Activated naive CD4-positive, alpha-beta T cell treated with Interleukin-2 at 50 U/mL for 16 hours (primary cell): ENCODE measurements at places on chromosomes 6 and 20.

- no peak for DNase-seq
Measured at GRCh38 chr6:142695016-142695415, 250.0 kb downstream of the HIVEP2 start.

DNA sequence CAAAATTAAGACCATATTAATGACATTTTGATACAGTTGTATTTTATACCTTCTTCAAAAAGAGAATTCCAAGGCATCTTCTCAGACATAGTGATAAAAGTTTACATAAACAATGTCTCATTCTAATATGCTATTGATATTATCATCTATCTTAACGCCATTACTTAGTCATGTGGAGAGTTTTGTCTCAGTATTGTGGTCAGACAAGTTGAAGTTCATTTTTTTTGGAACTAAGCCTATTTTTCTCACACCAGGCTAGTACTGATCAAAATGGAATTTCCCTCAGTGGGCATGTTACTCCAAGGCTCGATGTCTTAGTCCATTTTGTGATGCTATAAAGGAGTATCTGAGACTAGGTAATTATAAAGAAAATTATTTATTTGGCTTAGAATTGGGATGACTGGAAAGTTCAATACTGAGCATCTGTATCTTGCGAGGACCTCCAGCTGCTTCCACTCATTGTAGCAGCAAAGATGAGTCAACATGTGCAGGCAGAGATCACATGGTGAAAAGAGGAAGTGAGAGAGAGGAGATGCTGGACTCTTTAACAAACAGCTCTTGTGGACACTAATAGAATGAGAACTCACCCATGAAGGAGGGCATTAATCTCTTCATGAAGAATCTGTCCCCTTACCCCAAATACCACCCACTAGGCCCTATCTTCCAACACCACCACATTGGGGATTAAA lies 825.5 kb upstream of the MANEA start:
- no peak for DNase-seq

DNA sequence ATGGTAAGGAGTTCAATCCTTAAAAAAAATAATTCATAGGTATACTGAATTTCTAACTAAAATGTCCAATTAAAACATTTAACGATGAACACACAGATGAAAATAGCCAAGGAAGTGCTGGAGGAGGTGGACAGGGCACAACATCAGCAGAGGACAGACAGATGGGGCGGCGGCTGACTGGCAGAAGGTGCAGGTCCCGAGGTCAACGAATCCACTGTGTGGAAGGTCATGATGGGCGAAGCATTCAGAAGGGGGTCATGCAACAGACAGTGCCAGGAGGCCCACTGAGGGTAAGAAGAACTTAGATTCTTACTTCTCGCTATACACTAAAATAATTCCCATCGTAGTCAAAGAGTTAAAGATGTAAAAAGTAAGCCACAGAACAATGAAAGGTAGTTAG lies 34.2 kb upstream of the FRMD1 start:
- DNase-seq: no peak

GRCh38 chr6:170368544-170368943 lies 62.0 kb downstream of the FAM120B start:
- DNase-seq: no peak

DNA sequence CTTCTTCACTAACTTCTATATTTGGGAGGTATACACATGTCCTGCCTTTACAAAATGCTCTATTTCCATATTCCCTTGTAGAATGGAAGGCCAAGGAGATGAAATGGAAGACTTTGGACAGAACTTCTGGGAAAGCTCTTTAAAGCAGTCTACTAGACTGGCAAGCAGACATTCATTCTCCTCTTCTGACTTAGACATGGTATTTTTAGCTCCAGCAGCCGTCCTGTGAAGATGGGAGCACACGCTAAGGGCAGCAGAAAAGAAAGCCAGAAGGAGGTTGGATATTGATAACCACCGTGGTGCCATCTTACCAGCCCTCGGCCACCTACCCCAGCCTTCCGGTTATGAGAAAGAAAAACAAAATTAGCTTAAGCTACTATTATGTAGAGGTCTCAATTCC lies 70.1 kb upstream of the E2F3 start:
- no peak for DNase-seq

- no peak for DNase-seq
Measured at GRCh38 chr6:159602431-159603041, 90.5 kb downstream of the SOD2 start.

- no peak for DNase-seq
Measured at GRCh38 chr6:143647732-143648131, 30.0 kb upstream of the PHACTR2 start.

- DNase-seq: no peak
Measured at GRCh38 chr6:27168586-27169443, 78.7 kb upstream of the PRSS16 start.

DNA sequence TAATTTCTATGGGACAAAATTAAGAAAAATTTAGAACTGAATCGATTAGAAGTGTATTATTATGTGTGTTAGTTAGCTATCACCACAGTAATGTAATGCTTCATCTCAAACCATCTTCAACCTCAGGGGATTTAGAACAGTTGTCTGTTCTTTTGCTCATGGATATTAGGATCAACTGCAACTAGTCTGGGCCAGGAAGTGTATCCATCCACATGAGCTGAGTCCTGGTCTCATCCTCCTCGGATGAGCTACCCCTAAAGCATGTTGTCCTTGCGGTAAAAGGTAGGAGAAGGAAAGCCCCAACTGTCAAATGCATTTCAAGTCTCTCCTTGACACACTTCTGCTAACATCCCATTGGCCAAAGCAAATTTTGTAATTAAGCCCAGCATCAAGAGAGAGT lies 537.7 kb downstream of the KIF16B start:
- no peak for DNase-seq

GRCh38 chr6:151065027-151065815 lies 174.5 kb upstream of the AKAP12 start:
- DNase-seq: no peak

DNA sequence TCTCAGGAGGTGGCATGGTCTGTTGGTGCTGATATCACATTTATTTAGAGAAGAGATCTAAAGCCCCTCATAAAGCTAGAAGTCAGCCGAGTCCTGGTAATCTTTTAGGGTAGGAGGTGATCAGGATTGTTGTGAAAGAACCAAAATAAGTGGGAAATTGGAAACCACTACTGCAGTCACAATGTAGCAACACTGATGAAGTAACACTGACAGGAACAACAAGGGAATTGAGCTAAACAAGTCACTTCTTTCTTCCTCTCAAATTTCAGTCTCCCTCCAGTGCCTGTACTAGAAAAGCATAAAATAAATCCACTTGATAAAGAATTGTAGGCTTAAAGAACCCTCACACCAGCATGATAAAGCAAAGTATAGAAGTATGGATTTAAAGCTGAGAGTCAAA lies 1509.0 kb downstream of the GRIK2 start:
- DNase-seq: no peak

DNA sequence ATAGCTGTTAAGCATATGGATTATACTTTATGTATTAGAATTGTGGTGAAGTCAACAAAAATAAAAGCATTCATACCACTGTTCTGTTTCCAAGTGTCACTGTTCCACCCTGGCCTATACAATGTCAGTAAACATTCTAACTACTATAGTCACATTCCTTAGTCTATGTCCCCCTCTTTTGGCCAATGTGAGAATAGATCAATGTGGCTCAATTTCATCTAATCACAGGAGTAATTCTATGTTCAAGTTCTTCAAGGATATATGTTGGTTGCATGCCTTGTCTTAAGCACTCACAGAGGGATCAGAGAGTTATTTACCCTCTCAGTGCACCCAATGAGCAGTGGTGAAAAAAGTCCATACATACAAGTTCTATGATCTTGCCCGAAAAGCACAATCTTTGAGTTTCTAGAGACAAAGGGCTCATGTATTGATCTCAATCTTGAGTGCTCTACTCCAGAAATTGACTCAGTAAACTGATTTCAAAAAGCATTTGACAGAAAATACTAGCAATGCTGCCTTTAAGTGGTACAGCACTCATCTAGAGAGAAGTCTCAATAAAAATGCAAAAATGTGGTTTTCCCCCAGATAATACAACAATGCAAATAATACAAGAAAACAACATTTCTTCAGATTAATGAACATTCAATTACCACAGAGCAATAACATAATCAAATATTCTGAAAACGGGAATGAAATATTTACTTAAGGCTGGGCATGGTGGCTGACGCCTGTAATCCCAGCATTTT lies 16.5 kb downstream of the SMLR1 start:
- no peak for DNase-seq

DNA sequence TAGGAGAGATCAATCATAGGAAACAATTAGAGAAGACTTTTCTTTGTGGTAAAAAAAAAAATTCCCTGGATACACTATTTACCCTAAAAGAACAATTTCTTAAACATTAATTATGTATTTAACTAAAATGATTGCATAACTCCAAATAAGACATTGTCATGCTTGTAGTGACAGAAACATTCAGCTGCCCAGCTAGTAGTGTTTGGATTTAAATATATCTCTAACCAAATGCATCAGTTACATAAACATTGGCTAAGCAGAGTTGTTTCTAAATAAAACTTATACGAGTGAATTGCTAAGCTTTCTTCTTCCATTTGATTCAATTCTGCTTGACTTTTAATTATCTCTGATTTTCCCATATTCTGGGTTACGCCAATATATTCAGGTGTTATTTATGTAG lies 23.7 kb downstream of the MLIP start:
- DNase-seq: no peak

DNA sequence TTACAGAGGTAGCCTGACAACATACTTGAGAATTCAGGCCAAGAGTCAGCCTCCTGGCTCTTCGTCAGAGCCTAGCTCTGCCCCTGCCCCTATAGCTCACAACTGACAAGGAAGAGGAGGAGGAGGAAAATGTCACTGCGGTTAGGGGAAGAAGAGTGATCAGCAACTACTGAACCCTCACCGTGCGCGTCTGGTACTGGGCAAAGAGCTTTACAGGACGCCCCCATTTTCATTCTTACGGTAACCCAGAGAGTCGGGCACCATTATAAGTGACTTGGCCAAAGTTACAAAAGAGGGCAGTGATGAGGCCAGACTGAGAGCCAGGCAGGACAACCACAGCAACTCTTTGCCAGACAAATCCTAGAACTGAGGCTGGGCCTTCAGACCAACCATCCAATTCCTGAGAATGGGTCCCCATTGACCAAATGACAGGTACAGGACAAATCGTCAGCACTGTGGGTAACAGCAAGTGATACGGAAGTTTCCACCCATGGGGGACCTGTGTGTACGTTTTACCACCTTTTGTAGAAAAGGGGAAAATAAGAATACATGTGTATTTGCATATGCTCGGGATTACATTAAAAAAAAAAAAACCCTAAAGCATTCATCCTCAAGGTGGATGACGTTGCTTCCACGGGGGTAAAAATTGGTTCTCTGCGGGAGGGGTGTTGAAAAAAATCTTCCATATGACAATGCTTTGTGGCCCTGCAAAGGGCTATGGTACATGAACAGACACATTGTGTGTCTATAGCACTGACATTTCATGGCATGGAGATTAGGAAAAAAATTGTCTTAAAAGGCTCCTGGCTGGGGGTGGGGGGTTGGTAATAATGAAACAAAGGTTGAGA lies 118.0 kb downstream of the NFATC2 start:
- DNase-seq: peak; percentile 50

DNA sequence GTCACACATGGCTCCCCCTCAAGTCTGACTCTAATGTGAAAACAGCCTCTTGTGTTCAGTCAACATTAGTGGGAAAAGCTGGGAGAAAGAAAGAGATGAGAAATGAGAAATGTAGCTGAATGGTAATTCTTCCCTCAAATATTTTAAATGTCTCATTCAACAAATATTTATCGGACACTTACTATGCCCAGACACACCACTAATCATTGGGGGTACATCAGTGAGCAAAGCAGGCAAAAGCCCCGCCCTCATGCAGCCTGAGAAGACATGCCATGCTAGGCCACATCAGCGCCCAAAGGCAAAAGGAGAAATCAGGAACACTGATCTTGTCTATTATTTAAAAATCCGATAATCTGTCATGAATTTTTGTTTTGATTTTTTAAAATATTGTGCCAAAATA lies 89.9 kb upstream of the ASF1A start:
- no peak for DNase-seq

DNA sequence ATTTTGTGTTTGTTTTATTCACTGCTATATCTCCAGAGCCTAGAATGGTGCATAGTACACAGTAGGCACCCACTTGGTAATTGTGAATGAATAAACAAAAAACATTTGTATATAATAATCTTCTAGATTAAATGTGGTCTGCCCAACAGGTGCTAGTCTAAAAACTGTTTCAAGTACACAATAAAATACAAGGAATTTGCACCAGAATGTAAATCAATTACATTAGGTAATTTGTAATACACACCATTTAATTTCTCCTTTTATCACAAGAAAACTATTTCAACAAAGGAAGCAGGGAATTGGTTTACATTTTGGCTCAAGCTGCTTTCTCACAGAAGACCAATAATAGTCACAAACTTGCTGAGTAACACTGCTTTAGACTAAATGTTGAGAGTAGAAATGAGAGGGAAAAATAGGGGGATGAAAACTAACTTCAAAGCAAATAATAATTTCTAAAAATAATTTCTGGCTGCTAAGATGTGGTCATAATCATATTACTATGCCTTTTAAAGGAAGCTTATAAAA lies 22.1 kb downstream of the RUNX2 start:
- no peak for DNase-seq

- no peak for DNase-seq
Measured at GRCh38 chr6:127457456-127458064, 1.6 kb downstream of the KIAA0408 start.

- DNase-seq: no peak
Measured at GRCh38 chr6:149935246-149935645, 6.6 kb upstream of the ULBP2 start.

DNA sequence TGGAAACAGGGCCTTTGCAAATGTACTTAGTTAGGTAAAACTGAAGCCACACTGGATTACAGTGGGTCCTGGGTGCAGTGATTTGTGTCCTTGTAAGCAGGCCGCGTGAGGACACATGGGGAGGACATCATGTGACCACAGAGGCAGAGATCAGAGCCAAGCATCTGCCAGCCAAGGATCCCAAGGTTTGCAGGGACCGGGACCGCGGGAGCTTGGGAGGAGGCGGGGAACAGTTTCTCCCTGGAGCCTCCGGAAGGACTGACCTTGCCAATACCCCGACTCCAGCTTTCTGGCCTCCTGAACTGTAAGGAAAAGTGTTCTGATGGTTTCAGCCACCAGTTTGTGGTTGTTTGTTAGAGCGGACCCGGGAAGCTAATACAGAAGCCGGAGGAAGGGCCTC lies 500.9 kb downstream of the PREX1 start:
- DNase-seq: no peak

- peak; percentile 68 for DNase-seq
Measured at GRCh38 chr20:63101781-63102720, 95.3 kb upstream of the BHLHE23 start.

DNA sequence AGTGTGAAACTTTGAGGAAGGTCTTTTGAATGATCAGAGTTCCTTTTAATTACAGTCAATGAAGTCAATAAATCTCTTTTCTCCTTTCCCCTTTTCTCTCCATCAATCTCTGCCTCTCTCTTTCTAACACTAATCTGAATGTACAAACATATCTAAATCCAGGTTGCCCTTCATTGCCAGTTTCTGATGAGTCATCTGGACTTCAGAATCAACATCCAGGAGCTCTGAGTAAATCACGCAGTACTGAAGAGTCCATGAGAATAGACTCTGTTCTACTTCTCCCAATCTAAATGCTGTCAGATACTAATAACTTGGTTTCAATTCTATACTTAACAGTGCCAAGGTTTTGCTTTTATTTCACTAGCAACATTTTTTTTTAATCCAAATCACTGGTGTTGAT lies 238.7 kb upstream of the THEMIS start:
- no peak for DNase-seq

GRCh38 chr20:23309781-23310180 lies 40.8 kb upstream of the NXT1 start:
- DNase-seq: no peak
